ENCODE measurements at places on chromosomes 5 and 9.

GRCh38 chr9:125749287-125749935, 2.2 kb downstream of the PBX3 start:
- no peak for DNase-seq

DNA sequence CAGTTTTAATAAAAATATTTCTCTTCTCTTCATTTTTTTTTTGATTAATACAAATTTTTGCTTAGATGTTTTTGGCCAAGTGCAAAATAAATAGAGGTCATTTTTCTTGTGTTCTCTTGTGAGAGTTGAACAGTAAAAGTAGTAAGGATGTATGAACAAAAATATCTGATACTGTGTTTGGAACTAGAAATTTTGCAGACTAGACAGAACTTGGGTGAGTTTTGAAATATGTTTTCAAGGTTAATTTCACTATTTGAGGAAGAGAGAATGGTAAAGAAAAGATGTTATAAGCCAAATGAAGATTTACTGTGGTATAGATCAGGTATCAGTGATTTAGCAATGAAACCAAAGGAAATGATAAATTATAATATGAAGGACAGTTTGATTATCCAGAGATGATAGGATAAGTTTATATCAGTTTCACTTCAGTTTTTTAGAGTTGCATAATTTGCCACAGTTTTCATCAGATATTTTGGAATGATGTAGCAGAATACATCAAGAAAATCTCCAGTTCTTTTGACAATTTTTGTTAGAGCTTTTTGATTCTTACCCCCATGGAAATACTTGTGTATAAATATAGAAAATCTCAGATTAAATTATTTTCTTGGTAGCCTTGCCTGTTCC, 147.9 kb upstream of the VCAN start:
- DNase-seq: no peak

DNA sequence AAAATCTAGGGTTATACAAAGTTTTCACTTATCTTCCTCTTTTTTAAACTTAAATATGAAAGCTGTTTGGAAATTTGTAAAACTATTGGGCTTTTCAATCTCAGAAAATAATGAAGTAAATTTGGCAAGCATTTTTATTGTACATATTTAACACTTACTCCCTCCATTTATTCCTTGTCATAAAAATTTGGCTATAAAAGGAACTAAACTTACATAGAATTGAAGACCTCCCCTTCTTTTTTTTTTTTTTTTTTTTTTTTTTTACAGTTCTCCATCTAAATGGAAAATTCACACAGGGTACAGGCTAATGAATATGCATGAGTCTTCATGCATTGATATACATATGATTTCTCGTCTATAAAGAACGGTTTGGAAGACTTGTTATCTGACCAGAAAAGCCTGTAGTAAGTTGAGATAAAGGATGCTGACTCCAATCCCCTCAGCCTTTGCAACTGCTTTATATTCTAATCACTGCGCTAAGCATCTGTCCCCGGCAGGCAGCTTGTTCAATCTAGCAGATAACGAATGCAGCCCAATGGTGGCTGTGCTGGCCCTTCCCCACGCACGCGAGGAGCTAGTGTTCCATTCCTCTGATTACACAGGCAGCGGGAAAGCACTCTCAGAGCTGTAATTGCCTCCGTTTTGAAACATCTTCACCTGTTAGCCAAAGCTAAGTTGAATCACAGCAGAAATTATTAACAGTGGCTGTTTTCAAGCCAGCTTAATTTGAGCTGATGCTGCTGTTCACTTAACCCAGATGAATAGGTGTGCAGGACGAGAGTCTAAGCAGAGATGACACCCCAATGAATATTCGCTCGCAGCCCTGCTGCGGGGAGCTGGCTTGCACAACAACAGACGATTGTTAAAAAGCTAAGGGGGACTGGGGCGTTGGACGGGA, 453.8 kb upstream of the ZNF608 start:
- DNase-seq: no peak

GRCh38 chr9:95230046-95230445, 87.5 kb downstream of the FANCC start:
- no peak for DNase-seq

GRCh38 chr5:158923799-158924551, 175.7 kb downstream of the EBF1 start:
- no peak for DNase-seq
